ENCODE measurements at places on chromosomes 6 and 20.

DNA sequence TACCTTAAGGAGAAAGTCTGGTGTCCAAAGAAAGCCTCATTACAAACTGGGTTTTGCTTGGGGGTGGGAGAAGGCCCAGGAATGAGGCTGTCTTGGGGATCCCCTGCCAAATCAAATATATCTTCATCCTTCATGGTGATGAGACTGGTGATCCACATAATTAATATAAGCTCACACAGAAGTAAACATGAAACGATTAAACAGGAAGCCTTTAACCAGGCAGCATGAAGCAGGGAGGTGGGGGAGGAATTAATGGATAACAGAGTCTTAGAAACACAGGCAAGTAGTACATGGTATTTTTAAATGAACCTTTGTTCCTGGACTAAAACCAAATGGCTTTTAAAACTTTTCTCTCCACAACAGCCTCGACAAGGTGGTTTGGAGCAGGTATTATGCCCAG is 437.5 kb downstream of the TFAP2A start:
- DNase-seq = no peak

GRCh38 chr6:35392111-35392702 is 49.8 kb downstream of the PPARD start:
- DNase-seq = no peak

DNA sequence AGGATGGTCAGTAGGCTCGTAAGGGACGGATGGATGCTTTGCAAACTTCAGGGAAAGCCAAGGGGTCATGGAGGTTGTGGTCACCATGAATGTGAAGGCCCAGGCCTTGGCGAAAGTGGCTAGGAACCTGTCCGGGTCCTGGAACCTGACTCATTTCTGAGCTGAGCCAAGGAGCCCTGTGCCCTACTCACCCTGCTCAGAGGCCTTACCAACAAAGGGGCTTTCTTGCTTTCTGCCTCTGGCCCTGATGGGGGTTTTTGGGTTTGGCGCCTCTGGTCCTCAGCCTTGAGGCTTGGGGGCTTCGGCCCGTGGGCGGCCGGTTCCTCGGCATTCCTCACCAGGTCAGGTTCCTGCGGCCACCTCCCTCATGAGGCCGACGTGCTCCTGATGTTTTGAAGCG is 155.1 kb downstream of the DTNBP1 start:
- no peak for DNase-seq

GRCh38 chr20:6802227-6802626 is 34.7 kb downstream of the BMP2 start:
- no peak for DNase-seq

- DNase-seq = no peak
These were observed 260.2 kb downstream of the BCKDHB start for GRCh38 chr6:80366714-80367113.

GRCh38 chr20:48532028-48532427 is 295.8 kb downstream of the PREX1 start:
- no peak for DNase-seq

DNA sequence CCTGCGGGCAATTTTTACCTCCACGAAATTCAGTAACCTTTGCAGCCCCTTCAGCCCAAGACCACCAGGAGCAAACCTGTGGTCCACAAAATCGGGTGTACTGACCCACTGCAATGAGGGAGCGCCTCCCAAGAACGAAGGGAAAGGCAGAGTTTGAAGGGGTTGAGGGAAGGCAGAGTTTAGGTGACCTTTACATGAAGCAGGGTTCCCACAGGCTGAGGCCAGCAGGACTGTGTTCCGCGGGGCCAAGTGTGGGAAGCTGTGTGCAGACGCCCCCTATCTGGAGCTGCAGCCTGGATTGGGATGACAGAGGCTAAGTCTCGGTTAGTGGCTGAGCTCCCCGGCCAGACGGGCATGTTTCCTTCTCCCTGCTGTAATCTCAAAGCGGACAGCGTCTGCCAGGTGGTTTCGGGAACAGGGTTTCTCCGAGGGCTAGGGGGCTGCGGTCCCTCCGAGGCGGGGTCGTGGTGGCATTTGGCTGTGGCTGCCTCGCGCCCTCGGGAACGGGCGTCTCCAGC is 826 bp upstream of the PYGB start:
- DNase-seq = no peak
